ENCODE measurements at places on chromosomes 5 and 9.

GRCh38 chr5:7396713-7397454 is 946 bp downstream of the ADCY2 start:
- DNase-seq: peak; percentile 33

GRCh38 chr5:84748313-84748712 is 363.6 kb upstream of the EDIL3 start:
- DNase-seq: no peak

GRCh38 chr9:117412841-117413240 is 2.0 kb downstream of the ASTN2 start:
- DNase-seq: no peak

GRCh38 chr5:32170303-32171151 is 3.6 kb downstream of the GOLPH3 start:
- no peak for DNase-seq

DNA sequence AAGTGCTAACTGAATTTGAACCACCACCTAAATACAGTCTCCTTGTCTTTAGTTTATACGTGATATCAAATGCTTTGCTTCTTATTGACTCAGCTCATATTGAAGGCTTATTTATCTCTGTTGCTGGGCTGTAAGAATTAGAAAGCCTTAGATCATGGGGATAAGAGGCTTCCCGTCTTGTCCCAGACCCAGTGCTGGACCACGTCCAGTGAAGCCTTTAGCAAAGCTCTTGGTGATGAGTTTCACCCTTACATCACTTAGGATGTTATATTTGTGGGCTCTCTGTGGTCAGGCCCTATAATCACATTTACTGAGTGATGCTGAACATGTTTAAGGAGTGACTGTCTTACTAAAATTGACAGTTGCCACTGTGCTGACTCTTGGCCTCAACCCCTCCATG is 11.2 kb downstream of the FAM240B start:
- DNase-seq: no peak

DNA sequence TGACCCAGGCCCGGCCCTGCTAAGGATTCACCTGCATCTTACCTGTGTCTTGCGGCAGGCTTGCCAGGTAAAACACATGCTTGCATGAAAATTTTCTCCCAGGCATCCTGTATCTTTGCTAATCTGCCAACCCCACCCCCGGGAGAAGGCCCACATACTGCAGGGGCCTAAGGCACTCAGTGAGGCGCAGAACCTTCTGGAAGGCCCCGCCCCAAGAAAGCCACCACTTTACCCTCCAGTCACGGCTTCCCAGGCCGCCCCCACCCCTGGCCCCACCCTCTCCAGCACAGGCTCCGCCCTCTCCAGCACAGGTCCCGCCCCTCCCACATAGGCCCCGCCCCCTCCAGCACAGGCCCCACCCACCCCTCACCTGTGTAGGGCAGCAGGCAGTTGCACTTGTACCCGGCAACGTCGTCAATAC is 29.8 kb upstream of the SEC16A start:
- no peak for DNase-seq

- DNase-seq: no peak
Observed at GRCh38 chr5:121292664-121293063, 559.0 kb upstream of the FTMT start.

DNA sequence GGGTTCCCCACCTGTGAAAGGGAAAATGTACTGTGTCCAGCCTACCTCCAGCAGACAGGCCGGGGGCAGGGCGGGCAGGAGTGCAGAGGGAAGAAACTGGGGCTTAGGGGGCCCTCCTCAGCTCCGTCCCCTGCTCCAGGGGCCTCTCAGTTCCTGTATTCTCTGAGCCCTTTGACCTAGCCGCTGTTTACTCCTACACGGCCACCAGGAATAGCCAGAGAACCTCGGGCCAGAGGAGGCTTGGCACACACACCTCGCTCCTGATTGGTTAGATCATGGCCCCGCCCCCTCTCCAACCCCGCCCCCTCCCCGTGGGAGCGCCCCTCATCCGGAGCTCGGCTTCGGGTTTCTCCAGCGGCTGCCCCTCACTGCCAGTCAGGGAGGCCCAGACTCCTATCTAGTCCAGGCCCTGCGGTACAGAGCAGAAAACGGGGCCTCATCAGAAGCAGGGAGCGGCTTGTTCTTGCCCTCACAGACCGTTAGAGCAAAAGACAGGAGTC is 2.2 kb downstream of the ST6GALNAC6 start:
- DNase-seq: no peak

- DNase-seq: no peak
Observed at GRCh38 chr9:607417-607816, 234.1 kb upstream of the DMRT1 start.

DNA sequence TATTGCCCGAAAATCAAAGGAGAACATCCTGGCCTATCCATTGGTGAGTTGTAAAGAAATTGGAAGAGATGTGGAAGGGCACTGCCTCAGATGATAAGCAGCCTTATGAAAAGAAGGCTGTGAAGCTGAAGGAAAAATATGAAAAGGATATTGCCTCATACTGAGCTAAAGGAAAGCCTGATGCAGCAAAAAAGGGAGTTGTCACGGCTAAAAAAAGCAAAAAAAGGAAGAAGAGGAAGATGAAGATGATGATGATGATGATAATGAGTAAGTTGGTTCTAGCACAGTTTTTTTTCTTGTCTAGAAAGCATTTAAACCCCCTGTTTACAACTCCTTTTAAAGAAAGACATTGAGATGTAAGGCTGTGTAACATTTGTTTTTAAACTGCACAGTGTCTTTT is 59.8 kb upstream of the ZBED3 start:
- no peak for DNase-seq

- DNase-seq: no peak
Observed at GRCh38 chr5:9058161-9058560, 487.7 kb downstream of the SEMA5A start.

- DNase-seq: no peak
Observed at GRCh38 chr5:133356396-133356983, 255.9 kb downstream of the FSTL4 start.

DNA sequence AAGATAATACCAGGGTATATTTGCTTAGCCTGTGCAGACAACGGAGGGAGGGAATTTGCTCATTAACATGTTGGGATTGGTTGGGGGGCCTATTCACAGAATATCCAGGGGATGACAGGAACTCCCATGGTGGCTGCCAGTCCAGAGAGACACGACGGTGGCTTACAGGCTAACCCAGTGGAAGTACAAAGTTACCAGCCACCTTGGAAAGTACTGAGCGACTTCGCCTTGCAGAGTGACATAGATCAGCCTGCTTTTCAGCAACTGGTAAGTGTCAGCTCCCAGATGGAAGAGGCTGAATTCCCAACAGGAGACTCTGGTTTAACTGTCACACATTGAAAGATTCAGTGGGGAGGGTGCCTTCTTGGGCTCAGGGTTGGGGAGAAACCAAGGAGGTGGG is 7.9 kb downstream of the ISL1 start:
- peak; percentile 30 for DNase-seq

- DNase-seq: no peak
Observed at GRCh38 chr5:159851053-159851452, 65.2 kb upstream of the ADRA1B start.

DNA sequence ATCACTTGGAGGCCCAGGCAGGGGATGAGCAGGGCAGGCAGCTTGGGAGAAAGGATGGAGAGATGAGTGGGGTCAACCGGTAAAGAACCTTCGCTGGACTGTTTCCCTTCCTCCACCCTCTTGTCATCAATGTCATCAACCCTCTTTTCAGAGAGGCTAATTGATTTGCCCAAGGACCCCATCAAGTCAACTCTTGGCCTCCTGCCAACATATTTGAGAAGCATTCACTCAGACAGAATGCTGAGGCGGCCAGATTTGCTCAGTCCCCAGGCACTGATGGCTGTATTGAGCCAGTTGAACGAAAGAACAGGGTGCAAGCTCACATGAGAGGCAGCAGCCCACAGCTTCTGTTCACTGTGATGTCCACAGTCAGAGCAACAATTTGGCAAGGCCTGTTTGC is 193.5 kb downstream of the RFK start:
- DNase-seq: peak; percentile 39

- DNase-seq: peak; percentile 1
Observed at GRCh38 chr5:162801235-162801634, 636.2 kb upstream of the CCNG1 start.

DNA sequence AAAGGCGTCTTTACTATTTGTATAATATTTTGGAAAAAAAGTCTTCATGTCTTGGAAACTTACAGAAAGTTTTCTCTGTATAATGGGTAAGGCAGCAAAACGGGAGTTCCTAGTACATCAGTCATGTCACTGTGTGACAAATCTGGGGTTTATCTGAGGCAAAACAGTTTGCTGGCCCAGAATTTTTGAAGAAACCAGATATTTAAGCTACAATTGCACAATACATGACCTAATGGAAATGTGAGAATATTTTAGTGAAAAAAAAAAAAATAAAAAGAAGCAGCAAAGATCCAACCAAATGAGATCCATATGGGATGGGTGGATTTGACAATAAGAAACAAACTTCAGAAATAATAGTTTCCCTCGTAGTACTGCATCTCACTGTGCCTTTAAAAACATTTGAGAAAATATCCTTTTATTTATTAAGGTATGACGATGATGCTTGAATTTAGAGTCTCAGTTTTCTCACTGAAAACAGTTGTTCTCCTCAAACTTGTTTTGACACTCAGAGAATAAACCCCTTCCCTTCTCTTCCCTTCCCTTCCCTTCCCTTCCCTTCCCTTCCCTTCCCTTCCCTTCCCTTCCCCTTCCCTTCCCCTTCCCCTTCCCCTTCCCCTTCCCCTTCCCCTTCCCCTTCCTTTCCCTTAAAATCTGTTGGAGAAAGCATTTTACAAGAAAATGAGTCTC is 180.5 kb upstream of the TUT7 start:
- no peak for DNase-seq

GRCh38 chr9:35937227-35937626 is 20.7 kb downstream of the OR2S2 start:
- no peak for DNase-seq

DNA sequence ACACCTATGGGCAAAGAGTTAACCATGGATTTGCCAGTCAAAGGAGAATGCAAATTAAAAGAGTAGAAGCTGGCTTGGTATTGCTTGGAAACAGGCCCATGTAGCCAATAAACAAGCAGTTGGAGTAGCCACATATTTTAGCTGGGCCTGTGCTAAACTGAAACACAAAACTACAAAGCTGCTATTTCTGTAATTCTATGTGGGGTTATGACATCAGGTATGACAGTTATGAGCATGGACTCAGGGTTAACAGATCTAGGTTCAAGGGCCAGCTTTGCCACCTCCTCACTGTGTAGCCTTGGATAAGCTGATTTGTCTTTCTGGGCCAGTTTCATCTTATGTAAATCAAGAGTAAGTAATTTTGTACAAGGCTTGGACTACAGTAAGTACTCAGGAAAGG is 142.7 kb downstream of the PIP5K1B start:
- no peak for DNase-seq

- DNase-seq: no peak
Observed at GRCh38 chr5:33880319-33880718, 11.5 kb downstream of the ADAMTS12 start.

DNA sequence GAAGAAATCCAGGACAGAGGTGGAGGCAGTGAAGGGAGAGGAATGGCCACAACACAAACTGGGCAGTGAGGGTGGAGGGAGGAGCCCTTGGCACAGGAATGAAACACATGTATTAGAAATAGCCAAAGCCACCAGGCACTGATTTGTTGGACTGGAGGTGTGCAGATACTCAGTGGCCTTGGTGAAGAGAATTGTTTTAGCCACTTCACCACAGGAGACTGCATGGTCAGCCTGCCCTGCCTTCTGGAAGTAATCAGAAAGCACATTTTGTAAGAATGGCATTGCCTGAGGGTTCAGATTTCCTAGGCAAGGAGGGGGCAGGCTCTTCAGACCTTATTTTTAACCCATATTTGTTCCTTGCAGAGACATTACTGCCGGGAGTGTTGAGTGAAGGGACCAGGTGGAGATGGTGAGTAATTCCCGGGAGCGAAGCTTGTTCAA is 2.2 kb downstream of the SGCD start:
- DNase-seq: no peak

DNA sequence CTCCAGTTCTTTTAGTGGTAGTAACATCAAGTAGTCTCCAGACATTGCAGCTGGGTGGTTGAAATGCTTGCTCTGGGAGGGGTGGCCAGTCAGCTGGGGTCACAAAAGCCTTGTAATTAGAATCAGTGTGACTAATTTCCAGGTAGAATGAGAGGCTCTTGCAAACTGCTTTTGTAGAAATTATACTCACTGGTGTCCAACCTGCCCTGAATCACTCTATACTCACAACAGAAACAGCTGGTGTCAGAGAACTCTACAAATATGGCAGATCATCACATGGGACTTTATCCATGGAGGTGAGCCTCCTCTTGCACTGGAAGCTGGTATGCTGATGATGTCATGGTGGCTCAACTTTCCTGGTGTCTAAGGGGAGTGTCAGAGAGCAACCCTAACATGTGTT is 71.3 kb downstream of the SH3TC2 start:
- no peak for DNase-seq

DNA sequence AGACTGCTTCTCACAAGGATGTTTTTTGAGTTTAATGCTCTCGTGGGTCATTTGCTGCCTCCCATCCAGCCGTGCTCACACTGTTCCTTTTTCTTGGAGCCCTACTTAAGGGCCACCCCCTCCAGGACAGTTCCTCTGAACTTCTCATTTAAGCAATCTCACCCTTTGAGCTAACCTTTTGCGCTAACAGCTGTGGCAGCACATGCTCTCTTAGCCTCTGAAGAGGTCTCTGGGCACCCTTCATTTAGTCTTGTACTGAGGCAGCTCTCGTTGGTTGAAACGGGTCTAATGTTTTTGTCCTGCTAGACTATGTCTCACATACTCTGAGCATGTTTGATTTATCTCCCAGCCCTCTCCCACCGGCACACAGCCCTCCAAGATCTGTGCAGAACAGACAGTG is 11.8 kb downstream of the ALDH1B1 start:
- no peak for DNase-seq

GRCh38 chr9:125508249-125508648 is 198.8 kb downstream of the MAPKAP1 start:
- DNase-seq: no peak

GRCh38 chr5:93674138-93674537 is 67.3 kb downstream of the POU5F2 start:
- DNase-seq: no peak

DNA sequence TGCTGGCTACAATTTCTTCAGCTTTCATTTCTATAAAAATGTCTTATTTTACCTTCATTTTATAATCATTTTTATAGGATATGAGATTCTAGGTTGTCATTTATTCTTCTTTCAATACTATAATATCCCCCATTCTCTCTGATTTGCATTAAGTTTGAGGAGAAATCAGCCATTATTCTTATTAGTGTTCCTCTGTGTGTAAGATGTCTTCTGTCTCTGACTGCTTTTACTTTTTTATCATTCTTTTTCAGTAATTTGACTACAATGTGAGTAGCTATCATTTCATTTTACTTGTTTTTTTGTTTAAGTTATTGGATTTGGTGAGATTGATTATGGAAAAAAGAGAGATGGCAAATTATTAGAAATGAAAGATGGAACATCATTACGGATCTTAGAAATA is 13.6 kb upstream of the SREK1 start:
- no peak for DNase-seq

Data from NCI-H1417 (cell line).